Tibial nerve (tissue), 4 donors: ENCODE measurements at places on chromosomes 4 and X. TPM values are rescaled to one million over a fixed set of nuclear protein-coding genes. Genes with fewer than 3 reads are reported as not detected.

DNA sequence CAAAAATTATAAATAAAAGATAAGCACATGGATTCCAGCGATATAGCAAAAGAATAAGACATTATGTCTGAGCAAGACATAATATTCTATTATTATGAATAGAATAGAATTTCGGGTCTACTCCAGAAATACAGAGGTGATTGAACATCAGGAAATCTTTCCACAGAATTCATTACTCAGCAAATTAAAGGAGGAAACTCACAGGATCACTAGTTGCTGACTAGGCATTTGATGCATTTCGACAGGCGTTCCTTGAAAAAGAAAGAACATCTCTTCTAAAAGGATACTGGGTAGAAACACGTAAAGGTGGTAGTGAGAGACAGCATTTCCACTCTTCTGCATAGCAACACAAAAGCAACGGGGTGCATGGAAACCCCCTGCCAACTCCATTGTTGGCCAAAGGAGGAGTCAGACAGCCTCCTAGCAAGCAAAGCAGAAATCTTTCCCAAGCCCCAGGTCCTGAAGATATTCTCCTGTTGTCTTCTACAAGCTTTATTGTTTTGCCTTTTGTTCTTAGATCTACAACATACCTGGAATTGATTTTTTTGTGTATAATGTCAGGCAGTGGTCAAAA is 14.3 kb upstream of the PDZD4 start:
- no peak overlapping the region for H3K27ac ChIP-seq
- H3K36me3 ChIP-seq: no peaks in the 10 kb centered on the region
- H3K4me3 ChIP-seq: no peak overlapping the region
- H3K27me3 ChIP-seq: no peaks in the 10 kb centered on the region

DNA sequence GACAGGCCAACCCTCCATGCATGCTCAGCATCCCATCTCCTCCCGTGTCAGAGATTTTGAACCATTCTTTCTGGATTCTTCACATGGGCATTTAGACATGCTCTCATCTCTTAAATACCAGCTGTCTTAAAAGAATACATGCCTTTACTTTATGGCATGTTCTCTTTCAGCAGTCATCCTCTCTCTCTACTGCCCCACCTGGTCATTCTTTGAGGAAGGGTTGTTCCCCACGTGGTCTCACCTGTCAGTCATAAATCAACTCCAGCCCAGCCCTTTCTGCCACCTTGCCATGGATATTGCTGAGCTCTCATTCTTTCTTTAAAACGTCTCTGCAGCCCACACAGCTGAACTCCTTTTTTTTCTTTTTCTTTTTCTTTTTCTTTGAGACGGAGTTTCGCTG is 111.3 kb downstream of the ARHGAP10 start:
- H3K27me3 ChIP-seq: no peaks in the 10 kb centered on the region
- no peaks in the 10 kb centered on the region for H3K36me3 ChIP-seq
- peaks cover 2% of the 10 kb centered on the region for H3K4me1 ChIP-seq
- H3K4me3 ChIP-seq: no peak overlapping the region

GRCh38 chr4:25367004-25367621 is 9.9 kb upstream of the ANAPC4 start:
- H3K27me3 ChIP-seq: no peaks in the 10 kb centered on the region
- no peak overlapping the region for H3K27ac ChIP-seq
- no peak overlapping the region for H3K4me3 ChIP-seq
- H3K4me1 ChIP-seq: no peaks in the 10 kb centered on the region
- no peak for DNase-seq

DNA sequence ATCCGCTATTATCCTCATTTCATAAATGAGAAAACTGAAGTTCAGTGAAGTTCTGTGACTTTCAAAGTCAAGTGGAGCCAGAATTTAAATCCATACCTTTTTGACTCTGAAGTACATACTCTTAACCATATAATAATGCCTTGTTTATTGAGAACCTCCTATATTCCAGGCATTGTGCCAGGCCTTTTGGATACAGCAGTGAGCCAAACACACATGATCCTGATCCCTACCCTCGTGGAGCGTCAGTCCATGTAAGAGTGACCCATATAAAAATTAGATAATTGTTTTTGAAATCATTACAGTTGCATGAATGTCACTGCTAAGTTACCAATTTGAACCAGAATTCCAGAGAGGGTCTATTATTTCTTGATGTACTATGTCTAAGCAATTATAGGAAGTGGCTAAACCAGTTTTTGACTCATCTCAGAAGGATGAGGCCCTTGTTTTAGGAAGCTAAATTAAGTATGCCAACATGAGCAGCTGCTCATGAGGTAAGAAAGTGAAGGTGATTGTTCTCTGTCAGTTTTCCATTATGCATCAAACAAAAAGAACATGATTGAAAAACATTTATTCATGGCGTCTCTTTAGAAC is 289.5 kb downstream of the GLUD2 start:
- no peaks in the 10 kb centered on the region for H3K36me3 ChIP-seq
- DNase-seq: no peak
- no peak overlapping the region for H3K27ac ChIP-seq
- H3K27me3 ChIP-seq: no peaks in the 10 kb centered on the region

- no peak overlapping the region for H3K27ac ChIP-seq
- no peaks in the 10 kb centered on the region for H3K27me3 ChIP-seq
- H3K4me1 ChIP-seq: no peaks in the 10 kb centered on the region
- DNase-seq: no peak
Measured at GRCh38 chr4:148980782-148981480, 538.7 kb upstream of the NR3C2 start.

GRCh38 chr4:40244606-40245005 is 47.8 kb downstream of the RHOH start:
- no peak overlapping the region for H3K27ac ChIP-seq
- no peak for DNase-seq
- H3K4me1 ChIP-seq: no peaks in the 10 kb centered on the region
- no peaks in the 10 kb centered on the region for H3K27me3 ChIP-seq
- H3K4me3 ChIP-seq: no peak overlapping the region

- H3K36me3 ChIP-seq: no peaks in the 10 kb centered on the region
- DNase-seq: no peak
- no peaks in the 10 kb centered on the region for H3K4me1 ChIP-seq
- H3K4me3 ChIP-seq: no peak overlapping the region
Measured at GRCh38 chr4:142416711-142417275, 429.3 kb downstream of the INPP4B start.

DNA sequence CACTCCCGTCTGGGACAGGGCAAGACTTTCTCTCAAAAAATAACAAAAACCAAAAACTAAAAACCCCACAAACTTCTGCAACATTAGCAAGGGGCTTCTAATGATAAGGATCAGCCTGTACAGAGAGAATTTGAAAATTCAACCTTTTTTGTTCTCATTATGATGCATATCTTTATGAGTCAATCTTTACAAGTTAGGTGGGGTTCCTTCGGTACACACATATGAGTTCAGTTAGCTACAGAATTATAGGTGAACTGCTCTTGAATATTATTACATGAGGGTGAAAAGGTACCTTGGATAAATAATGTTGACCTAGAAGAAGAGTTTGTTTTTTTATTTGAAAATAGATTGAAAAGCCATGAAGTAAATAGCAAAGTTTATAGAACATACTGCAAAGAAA is 252.7 kb downstream of the UNC5C start:
- H3K4me3 ChIP-seq: no peak overlapping the region
- H3K4me1 ChIP-seq: no peaks in the 10 kb centered on the region
- no peak for DNase-seq
- no peak overlapping the region for H3K27ac ChIP-seq

DNA sequence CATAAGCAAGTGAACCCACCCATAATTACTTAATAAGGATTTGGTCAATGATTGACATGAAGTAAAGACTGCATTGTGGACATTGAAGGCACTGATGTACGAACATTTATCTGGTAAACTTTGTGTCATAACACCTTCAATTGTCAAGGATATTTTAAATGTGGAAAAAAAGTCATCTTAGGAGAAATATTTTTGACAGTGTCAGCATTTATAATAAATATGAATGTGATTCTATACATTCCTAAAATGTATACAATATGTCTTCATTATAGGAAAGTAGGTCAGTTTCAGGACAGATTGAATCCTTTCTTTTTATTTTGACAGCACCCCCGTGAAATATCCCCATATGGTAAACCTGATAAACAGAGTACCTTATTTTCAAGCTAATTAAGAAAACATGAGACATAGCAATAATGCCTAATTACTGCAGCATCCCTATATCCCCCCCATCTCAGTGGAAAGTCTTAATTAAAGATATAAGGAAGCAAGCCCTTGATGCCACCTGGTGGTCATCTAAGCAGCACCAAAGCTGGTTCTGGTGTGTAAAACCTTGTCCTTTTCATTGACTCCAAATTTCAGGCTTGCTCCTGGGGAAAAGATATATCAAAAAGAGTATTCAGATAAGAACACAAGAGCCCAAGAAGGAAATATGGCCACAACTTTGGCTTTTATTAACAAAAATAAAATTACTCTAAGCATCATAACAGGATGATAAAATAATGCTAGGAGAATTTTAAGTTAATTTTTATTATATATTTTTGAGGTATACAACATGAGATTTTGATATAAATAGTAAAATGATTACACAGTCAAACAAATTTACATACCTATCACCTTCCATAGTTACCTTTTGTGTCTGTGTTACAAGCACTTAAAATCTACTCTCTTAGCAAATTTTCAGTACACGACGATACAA is 379.7 kb downstream of the TLL1 start:
- no peaks in the 10 kb centered on the region for H3K27me3 ChIP-seq
- no peaks in the 10 kb centered on the region for H3K4me1 ChIP-seq
- no peak overlapping the region for H3K4me3 ChIP-seq
- no peak overlapping the region for H3K27ac ChIP-seq
- H3K36me3 ChIP-seq: no peaks in the 10 kb centered on the region
- no peak for DNase-seq

DNA sequence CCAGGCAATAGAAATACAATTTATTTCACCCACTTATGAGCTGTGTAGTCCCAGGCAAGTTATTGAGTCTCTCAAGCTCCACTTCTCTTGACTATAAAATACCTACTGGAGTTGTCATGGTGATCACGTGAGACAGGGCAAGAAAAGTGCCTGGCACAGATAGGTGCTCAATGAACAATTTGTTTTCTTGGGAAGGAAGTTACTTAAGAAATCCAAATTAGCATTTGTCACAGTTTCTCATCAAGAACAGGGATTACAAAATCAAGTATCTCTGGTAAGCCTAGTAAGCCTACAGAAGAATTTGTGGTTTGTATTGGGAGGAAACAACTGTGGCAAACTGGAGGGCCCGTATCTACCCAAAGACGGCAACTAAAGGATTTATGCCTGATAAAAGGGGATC is 37.5 kb upstream of the RASGEF1B start:
- peaks cover 33% of the 10 kb centered on the region for H3K4me1 ChIP-seq
- DNase-seq: no peak
- no peaks in the 10 kb centered on the region for H3K27me3 ChIP-seq
- no peaks in the 10 kb centered on the region for H3K36me3 ChIP-seq

DNA sequence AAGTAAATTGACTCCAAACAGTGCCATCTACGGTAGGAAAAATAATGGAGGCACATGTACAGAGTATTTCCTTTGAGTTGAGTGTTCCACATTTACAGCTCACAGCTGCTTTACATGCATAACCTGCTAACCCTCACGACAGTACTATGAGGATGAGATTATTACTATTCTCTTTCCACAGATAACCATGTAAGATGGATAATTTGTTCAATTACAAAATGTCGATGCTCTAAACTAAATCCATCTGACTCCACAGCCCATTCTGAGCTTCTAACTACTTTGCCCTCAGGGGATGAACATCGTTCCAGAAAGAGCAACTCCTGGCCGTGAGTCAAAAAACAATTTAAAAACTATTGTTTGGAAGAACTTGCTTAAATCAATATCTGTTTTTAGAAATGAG is 330.4 kb upstream of the NWD2 start:
- H3K27ac ChIP-seq: no peak overlapping the region
- no peaks in the 10 kb centered on the region for H3K27me3 ChIP-seq
- no peaks in the 10 kb centered on the region for H3K4me1 ChIP-seq
- H3K4me3 ChIP-seq: no peak overlapping the region
- no peaks in the 10 kb centered on the region for H3K36me3 ChIP-seq

- no peak overlapping the region for H3K27ac ChIP-seq
- H3K4me3 ChIP-seq: no peak overlapping the region
- DNase-seq: no peak
- peaks cover 7% of the 10 kb centered on the region for H3K27me3 ChIP-seq
- no peaks in the 10 kb centered on the region for H3K36me3 ChIP-seq
Measured at GRCh38 chrX:15888062-15888461, 33.4 kb upstream of the AP1S2 start.

DNA sequence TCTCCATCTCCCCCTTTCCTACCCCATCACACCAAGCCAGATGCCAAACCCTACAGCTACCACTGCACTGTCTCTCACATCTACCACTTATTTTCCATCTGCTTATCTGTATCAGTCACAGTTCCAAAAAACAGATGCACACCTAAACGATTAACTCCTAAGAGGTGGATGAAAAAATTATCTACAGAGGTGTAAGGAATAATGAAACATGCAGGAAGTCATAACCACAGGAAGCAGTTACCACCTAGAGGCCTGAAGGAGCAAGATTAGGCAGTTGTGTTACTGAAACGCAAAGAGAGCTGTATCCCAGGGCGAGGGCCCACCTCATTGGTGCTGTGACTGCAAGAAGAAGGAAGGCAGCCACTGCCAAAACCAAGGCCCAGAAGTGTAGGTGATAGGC is 87.8 kb upstream of the FAM241A start:
- no peak for DNase-seq
- no peaks in the 10 kb centered on the region for H3K27me3 ChIP-seq
- H3K36me3 ChIP-seq: no peaks in the 10 kb centered on the region
- H3K4me3 ChIP-seq: no peak overlapping the region
- no peaks in the 10 kb centered on the region for H3K4me1 ChIP-seq
- H3K27ac ChIP-seq: no peak overlapping the region

DNA sequence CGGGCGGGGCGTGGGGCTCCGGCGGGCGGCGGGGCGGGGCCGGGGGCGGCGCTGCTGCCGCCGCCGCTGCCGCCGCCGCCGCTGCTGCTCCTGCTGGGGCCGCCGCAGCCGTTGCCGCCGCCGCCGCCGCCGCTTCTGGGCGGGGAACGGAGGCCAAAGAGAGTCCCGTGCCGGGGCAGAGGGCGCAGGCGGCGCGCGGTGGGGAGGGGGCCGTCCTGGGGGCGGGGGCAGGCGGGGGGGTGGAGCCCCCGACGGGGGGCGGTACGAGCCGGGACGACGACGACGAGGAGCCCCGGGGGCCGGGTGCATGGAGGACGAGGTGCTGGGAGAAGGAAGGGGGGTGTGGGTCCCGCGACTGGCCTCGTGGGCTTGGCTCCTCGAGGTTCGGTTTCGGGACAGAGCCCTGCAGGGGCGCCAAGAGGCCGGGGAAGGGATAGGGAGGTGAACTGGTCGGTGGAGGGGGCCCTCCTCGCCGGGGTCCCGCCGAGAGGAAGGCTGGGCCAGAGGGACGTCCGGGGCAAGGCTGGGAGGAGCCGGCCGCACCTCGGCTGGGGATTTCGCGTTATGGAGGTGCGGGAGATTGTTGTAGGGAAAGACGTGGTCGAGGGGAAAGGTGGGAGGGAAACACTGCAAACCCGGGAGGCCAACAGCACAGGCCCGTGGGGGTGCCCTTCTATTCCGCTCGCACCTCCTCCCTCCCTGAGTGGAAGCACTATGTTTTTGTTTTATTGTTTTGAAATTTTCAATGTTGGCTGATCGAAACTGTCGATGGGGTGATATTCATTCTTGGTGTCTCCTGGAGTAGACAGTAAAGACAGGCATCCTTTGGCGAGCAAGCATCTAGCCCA is 1.9 kb downstream of the BCORL1 start:
- H3K27me3 ChIP-seq: no peaks in the 10 kb centered on the region
- peak; percentile 4 for DNase-seq
- no peaks in the 10 kb centered on the region for H3K4me1 ChIP-seq

GRCh38 chr4:72942565-72942964 is 127.0 kb downstream of the COX18 start:
- H3K27ac ChIP-seq: no peak overlapping the region
- H3K4me1 ChIP-seq: no peaks in the 10 kb centered on the region
- no peaks in the 10 kb centered on the region for H3K36me3 ChIP-seq

The PAGE4 gene
- total RNA-seq: not detected

The ENPEP gene
- total RNA-seq: 3.7 TPM

The SRPK3 gene
- total RNA-seq: 5.1 TPM

The CACNA1F gene
- under 0.01 TPM for total RNA-seq

The IRS4 gene
- 0.98 TPM for total RNA-seq

The SPON2 gene
- total RNA-seq: 42.6 TPM
